ENCODE measurements at places on chromosomes 2 and 18.

GRCh38 chr2:16404551-16405300 lies 260.9 kb downstream of the CYRIA start:
- DNase-seq, result no peak

- DNase-seq, result no peak
Observed at GRCh38 chr2:105738658-105739241, 6.0 kb upstream of the NCK2 start.

GRCh38 chr18:37487400-37487867 lies 78.2 kb downstream of the CELF4 start:
- DNase-seq, result no peak

DNA sequence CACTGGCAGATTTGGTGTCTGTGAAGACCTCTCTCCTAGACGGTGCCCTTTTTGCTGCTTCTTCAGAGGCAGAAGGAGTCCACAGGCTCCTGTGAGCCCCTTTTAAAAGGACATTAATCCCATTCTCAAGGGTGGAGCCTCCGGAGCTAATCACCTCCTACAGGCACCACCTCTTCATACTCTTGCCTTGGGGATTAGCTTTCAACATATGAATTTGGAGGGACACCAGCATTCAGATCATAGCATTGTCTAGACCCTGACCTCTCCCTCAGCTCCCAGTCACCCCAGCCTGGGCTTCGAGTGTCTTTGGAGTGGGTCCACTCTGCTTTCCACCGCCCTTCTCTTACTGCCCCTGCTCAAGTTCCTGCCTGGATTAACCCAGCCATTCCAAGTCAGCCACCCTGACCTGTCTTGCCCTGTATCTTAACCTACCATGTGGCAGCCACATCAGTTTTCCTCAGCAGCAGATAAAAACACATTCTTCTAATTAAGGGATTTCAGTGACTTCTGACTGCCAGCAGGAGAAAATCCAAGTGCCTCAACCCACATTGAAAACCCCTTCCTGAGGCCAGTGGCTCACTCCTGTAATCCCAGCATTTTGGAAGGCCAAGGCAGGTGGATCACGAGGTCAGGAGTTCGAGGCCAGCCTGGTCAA lies 6.1 kb upstream of the NCL start:
- no peak for DNase-seq

- no peak for DNase-seq
Observed at GRCh38 chr18:49764032-49764431, 49.3 kb downstream of the ACAA2 start.

DNA sequence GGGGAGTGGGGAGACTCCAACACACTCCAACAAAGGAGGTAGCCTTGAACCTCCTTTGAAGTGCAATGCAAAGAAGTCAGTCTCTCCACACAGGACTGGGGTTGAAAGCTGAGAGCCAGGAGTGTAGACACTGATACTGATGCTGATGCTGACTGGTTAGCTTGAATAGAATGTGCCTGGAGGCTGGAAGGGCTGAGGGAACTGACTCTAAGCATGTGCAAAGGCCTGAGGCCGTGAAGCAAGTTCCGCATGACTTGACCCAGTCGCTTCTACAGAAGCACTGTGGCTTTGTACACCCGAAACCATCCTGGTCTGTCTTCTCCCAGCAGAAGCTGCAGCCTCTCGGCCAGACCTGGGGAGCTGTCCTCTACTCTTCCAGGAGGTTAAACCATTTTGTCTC lies 10.4 kb downstream of the FOXI3 start:
- DNase-seq, result no peak
